ENCODE measurements at places on chromosomes 2 and 18. TPM values are rescaled to one million over a fixed set of nuclear protein-coding genes. Genes with fewer than 3 reads are reported as not detected.

DNA sequence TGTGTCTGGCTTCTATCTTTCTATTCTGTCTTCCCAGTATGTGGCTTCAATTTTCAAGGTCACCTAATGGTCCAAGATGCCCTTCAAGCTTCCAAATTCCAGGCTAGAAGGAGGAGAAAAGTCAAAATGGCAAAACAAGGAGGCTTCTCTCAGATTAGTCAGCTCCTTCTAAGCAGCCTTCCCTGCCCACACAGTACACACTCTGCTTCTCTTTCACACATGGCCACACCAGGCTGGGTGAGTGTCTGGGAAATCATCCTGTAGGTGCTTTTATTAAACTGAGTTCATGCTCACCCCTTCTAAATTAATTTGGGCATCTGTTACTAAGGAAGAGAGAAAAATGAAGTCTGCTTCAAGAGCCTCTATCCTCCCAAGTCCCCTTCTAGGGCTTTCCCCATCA, 277.2 kb upstream of the MGAT5 start:
- DNase-seq: no peak

DNA sequence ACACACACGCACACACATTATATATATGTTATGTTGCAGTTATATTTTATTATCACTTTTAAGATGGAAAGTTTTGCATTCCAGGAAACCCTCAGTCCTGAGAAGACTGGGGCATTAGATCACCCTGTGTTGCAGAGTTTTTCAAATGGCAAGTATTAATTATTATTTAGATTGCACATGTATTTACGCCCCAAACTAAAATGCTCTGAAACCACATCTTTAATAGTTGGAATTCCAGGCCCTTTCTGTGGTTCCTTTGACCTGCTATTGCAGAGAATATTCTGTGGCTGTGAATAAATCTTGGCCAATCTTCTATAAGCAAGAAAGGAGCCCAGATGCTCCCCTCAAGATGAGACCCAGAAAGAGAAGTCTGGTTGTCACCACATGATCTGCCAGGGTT, 427.0 kb upstream of the TNP1 start:
- DNase-seq: no peak

GRCh38 chr2:54872780-54873179, 149.3 kb downstream of the EML6 start:
- DNase-seq: no peak

- DNase-seq: no peak
Observed at GRCh38 chr2:169709331-169709730, 15.1 kb downstream of the PHOSPHO2 start.

DNA sequence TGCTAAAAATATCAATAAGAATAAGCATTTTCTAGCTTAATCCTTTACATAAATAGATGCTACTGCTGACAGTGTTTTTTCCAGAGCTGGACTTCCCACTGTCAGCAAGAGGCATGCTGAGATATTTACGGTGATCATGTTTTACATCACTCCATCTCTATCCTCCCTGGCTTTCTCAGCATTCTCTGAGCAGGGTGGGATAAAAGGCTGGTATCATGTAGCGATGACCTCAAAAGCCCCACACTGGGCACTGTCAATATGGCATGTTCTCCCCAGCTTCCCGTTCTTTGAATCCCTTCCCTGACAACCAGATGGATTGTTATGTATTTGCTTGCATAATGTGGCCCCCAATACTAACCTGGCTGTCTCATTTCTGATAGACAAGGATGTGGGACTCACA, 83.2 kb upstream of the EPHA4 start:
- DNase-seq: no peak

GRCh38 chr18:11574545-11574944, 34.9 kb upstream of the SLC35G4 start:
- no peak for DNase-seq

- no peak for DNase-seq
Observed at GRCh38 chr2:105383432-105384166, 15.3 kb downstream of the FHL2 start.

GRCh38 chr2:99140860-99141109, 722 bp upstream of the C2orf15 start:
- peak; percentile 71 for DNase-seq

GRCh38 chr18:57051657-57052044, 95.2 kb upstream of the BOD1L2 start:
- no peak for DNase-seq

DNA sequence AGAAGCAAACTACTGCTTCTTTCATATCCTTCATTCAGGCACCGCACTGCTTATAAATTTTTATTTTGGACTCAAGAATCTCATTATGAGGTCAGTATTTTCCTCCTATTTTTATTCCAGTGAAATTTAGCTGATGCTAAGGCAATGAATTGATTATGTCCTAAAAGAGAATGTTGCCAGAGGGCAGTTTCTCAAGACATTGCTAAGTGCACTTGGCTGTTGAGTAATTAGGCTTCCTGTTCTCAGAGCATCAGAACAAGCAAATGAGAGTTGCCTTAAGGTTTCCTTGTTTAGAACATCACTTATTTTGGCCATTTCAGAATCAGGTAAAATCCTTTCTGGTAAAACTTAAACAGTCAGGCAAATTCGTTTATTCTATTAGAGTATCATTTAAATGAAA, 548.6 kb upstream of the ZEB2 start:
- no peak for DNase-seq

- DNase-seq: peak; percentile 69
Observed at GRCh38 chr2:136118819-136119716, 1.1 kb upstream of the CXCR4 start.

DNA sequence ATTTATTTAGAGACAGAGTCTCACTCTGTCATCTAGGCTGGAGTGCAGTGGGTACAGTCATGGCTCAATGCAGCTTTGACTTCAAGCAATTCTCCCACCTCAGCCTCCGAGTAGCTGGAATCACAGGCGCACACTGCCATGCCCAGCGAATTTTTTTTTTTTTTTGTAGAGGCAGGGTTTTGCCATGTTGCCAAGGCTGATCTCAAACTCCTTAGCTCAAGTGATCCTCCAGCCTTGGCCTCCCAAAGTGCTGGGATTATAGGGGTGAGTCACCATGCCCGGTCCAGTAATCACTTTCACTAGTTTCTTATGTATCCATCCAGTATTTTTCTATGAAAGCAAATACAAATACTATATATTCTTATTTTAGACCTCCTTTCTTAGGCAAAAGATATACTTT, 24.0 kb downstream of the PRKAG3 start:
- DNase-seq: no peak

DNA sequence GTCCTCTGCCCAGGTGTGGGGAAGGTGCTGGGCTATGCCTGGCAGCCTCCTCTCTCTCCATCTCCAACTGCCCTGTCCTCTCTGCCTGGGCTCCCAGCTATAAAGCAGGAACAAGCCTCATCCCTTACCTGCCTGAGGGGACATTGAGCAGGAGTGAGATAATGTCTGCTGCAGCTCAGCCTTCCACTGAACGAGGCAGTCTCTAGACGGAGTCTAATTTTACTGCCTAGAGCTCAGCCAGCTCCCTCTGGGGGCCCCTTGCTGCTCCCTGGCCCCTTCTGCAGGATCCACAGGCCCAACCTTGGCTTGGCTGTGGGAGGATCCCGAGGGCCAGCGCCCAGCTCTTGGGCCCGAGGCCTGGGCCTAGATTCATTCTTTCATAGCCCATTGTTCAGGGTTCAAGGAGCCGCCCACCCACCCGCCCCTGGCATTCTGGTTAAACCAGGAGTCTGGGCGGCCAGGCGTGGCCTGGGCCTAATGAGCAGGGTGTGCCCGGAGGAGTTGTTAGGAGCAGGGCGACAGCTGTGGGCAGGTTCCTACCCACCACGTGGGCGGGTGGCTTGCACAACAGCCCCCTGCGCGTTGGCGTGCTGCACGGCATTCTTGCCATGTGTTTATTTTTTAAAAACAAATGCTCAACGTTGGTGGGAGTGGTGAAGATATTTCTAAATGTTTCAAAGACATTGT, 44.6 kb downstream of the FOSL2 start:
- peak; percentile 58 for DNase-seq

DNA sequence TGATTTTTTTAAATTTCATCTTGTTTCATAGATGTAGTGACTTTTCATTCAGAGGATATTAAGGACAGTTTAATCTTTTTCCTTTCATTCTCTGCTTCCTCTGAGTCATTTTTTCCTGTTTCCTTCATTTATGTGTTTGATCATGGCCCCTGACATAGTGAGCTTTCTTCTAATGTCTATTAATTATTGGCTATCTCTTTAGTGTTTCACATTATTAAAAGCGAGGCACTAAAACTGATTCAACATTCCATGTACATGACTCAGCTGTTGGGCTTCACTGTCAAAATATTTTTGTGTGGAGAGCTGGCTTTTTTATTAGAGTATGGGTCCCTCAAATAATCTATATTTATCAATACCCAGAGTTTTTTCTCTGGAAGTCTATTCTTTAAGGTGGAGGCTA, 125.8 kb downstream of the THSD7B start:
- DNase-seq: no peak

The LYPD6 gene
- 1.4 TPM for total RNA-seq

The TLX2 gene
- 2.5 TPM for total RNA-seq

The IL18R1 gene
- 1.3 TPM for total RNA-seq

The OSR1 gene
- total RNA-seq: 33.0 TPM

The LIPG gene
- total RNA-seq: 4.4 TPM

The AGAP1 gene
- total RNA-seq: 42.7 TPM

The KCNE4 gene
- 5.4 TPM for total RNA-seq

The DLGAP1 gene
- 1.1 TPM for total RNA-seq

The STPG4 gene
- 0.66 TPM for total RNA-seq

The VWA3B gene
- not detected for total RNA-seq

The ASB18 gene
- total RNA-seq: not detected

The CYP27C1 gene
- total RNA-seq: 0.27 TPM

The MZT2A gene
- 87.0 TPM for total RNA-seq

Measured in sigmoid colon (tissue), 7 donors.